ENCODE measurements at places on chromosomes 13 and 19. TPM values are rescaled to one million over a fixed set of nuclear protein-coding genes. Genes with fewer than 3 reads are reported as not detected.

DNA sequence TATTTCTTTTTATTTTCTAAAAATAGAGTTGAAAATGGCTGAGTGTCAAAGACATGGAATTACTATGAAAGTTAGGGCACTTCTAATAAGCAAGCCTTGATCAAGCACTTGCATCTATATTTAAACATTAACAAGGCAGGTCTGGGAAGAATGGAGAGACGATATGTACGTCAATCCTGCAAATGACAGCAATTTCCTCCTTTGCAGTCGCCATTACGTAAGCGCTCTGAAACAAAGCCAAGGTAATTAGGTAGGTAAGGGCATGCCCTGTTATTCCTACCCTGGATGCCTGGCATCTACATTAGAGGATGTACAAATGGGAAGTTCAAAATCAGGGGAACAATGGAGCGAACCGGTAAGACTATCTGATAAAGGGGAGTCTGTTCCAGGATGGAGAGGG is 664.0 kb upstream of the ARGLU1 start:
- no peak for DNase-seq

DNA sequence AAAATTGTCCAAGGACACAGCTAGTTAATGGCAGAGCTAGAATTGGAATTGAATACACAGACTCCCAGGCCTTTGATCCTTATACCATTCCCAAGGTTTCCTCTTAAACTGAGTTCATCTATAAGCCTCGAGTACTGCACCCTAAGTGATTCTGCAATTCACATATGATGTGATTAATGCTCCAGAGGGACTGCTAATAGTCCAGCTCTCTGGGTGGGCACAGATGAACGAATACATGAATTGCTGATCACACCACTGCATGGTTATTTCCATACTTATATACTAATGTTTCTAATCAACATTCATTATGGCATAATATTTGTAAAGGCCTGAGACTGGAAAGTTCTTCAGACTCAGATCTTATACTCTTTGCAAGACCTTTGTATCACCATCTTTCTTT is 101.8 kb downstream of the NUFIP1 start:
- no peak for DNase-seq

- DNase-seq: no peak
Measured at GRCh38 chr19:13208672-13209483, 58.7 kb downstream of the IER2 start.

Gene OR7C1
- total RNA-seq: not detected

Gene MEF2B
- not detected for total RNA-seq

Gene RABAC1
- total RNA-seq: 91.6 TPM

Gene APOE
- total RNA-seq: 1.4 TPM

Gene UBL3
- 7.1 TPM for total RNA-seq

Gene ARHGAP33
- total RNA-seq: 1.8 TPM
